CD4-positive, alpha-beta T cell (primary cell): ENCODE measurements at places on chromosomes 12 and 14. TPM values are rescaled to one million over a fixed set of nuclear protein-coding genes. Genes with fewer than 3 reads are reported as not detected.

GRCh38 chr12:28883406-28883997 is 265.6 kb upstream of the FAR2 start:
- no peak for DNase-seq

SRGAP1 gene
- total RNA-seq: 0.03 TPM

GRCh38 chr12:81573228-81573627 is 185.9 kb downstream of the PPFIA2 start:
- no peak for DNase-seq

GRCh38 chr14:35766036-35766699 is 42.9 kb downstream of the RALGAPA1 start:
- DNase-seq: no peak

DNA sequence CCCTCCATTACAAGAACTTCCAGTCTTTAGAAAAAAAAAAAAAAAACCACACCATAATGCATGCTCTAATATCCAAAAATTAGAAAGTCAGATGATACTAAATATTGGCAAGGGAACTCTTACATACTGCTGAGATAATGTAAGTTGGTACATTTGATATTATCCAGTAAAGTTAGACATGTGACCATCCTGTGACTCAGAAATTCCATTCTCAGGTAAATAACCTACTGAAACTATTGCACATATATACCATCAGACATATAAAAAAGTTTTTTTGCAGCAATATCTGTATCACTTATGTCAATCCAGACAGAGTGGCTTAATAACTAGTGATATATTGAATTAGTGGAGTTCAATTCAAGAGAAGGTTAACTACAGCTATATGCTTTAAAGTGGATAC is 63.5 kb downstream of the KITLG start:
- no peak for DNase-seq

DNA sequence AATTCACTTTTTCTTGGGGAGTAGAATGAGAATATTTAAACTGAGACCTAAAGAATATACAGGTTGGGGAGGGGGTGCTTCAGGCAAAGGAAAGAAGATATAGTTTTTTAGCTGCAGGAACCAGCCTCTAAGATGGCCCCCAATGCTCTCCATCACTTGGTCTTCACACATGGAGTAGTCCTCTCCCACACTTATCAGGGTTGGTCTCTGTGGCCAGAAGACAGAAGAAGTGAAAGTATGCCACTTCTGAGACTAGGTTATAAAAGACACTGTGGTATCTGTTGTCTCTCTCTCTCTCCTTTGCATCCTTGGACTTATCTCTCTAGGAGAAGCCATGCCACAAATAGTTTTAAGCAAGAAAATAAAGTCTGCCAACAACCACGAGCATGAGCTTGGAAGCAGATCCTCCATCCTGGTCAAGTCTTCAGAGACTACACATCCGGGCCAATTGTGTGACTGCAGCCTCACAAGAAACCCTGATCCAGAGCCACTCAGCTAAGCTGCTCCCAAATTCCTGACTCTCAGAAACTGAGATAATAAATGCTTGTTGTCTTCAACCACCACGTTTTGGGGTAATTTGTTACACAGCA is 18.0 kb downstream of the PUS7L start:
- no peak for DNase-seq

DNA sequence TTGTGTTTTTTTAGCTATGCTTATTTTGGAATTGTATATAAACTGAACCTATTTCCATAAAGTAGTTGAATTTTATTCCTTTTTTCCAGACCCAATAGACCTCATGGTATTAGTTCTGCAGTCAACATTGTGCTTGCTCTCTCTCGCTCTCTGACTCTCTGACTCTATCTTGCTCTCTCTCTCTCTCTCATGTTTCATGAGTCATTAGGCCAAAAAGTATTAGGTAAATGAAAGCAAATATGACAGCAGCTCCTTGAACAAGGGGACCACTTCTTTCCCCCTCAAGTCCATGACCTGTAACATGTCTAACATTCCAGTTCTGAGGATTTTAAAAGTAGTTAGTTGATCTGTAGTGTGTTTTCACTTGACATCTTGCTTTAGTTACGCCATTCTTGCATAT is 14.0 kb upstream of the C12orf71 start:
- no peak for DNase-seq

PLEKHH1 gene
- total RNA-seq: 0.16 TPM

- no peak for DNase-seq
Measured at GRCh38 chr12:118274066-118274465, 98.6 kb downstream of the TAOK3 start.

OTOGL gene
- not detected for total RNA-seq

DNA sequence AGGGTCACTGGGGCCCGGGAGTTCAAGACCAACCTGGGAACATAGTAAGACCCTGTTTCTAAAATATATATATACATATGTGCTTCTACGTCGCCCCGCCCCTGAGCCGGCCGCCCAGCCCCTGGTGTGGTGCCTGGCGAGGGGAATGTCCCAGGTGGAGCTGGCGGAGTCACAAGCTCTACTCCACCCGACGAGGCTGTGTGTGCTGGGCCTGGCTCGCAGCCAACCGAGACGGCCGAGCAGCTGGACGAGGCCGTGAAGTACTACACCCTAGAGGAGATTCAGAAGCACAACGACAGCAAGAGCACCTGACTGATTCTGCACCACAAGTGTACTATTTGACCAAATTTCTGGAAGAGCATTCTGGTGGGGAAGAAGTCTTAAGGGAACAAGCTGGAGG is 22.1 kb upstream of the ITPK1 start:
- DNase-seq: no peak

- DNase-seq: no peak
Measured at GRCh38 chr12:23909551-23909950, 39.9 kb downstream of the SOX5 start.

GRCh38 chr12:19234981-19235871 is 105.7 kb downstream of the PLEKHA5 start:
- no peak for DNase-seq

GRCh38 chr14:88025313-88025712 is 20.4 kb downstream of the GPR65 start:
- DNase-seq: no peak

GRCh38 chr14:90867501-90867900 is 51.3 kb upstream of the TTC7B start:
- no peak for DNase-seq

- no peak for DNase-seq
Measured at GRCh38 chr14:75967866-75968265, 13.9 kb downstream of the TGFB3 start.

DNA sequence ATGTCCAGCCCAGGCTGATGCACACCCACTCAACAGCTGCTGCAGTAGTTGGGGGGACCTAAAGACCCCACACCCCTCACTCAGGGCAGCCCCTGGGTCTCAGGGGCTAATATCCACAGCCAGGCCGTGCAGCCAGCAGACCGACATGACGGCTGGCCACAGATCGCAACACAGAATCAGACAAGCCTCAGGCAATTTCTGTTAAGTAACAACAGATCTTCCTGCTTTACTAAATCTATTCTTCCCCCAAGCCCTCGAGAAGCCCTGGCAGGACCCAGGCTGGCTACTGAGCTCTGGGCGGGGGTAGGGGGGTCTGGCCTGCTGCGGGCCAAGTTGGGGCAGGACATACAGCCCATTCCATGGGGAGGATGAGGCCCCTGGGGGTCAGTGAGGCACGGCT is 28.0 kb upstream of the NUDT14 start:
- no peak for DNase-seq

DNA sequence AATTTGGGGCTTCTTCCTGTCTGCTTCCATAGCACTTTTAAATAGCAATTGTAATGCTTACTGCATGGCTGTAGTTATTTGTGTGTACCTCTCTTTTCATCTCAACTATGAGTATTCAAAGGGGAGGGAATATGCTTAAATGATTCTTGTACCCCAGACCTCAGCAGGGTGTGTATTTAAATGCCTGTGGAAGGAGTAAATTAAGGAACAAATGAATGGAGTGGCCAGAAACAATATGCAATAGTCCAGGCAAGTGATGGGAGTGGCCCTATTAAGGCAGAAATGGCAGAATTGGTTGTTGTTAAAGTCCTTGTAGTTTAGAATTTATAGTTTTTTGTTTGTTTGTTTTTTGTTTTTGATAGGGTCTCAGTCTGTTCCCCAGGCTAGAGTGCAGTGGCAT is 1.5 kb downstream of the RAD51B start:
- DNase-seq: no peak

- DNase-seq: no peak
Measured at GRCh38 chr12:53381731-53382630, 2.0 kb downstream of the SP1 start.

FOXG1 gene
- total RNA-seq: not detected

DNA sequence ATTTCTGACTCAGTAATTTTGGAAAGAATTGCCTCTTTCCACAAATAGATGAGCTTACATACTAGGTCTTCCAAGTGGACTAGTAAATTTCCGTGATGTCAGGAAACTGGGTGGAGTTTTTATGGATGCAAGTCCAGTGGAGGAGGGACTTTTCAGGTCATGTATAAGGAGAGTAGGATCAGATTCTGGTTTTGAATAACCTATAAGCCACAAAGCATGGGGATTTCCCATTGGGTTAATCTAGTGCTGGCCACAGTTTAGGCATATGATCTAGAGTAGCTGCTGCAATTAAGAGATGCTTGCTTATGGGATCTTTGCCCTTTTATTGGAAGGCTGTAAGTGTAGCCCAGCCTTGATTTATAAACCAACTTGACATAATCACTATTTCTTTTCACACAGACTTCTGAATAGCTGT is 33.8 kb downstream of the STK38L start:
- no peak for DNase-seq

- DNase-seq: no peak
Measured at GRCh38 chr14:80872645-80873044, 68.9 kb downstream of the CEP128 start.

DNA sequence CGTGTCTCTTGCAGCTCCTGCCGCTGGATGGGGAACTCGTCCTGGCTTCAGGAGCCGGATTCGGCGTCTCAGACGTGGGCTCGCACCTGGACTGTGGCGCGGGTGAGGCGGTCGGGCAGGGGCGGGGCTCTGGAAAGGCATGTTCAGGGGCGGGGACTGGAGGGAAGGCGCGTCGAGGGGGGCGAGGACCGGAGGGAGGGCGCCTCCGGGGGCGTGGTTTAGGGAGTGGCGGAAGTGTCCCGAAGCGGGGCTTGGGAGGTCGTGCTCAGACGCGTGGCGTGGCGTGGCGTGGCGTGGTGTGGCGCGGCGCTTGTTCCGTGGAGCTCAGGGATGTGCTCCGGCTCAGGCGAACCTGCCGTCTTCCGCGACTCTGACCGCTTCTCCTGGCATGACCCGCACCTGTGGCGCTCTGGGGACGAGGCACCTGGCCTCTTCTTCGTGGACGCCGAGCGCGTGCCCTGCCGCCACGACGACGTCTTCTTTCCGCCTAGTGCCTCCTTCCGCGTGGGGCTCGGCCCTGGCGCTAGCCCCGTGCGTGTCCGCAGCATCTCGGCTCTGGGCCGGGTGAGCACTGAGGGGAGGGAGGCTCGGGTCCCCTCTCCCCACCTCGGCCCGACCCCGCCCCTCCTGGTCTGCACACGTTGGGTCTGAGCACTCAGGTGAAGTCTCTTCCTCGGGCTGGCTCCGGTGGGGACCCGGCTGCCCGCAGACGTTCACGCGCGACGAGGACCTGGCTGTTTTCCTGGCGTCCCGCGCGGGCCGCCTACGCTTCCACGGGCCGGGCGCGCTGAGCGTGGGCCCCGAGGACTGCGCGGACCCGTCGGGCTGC is 6.2 kb downstream of the AMN start:
- DNase-seq: peak; percentile 73

- no peak for DNase-seq
Measured at GRCh38 chr14:92317511-92317910, 5.5 kb upstream of the SLC24A4 start.

DNA sequence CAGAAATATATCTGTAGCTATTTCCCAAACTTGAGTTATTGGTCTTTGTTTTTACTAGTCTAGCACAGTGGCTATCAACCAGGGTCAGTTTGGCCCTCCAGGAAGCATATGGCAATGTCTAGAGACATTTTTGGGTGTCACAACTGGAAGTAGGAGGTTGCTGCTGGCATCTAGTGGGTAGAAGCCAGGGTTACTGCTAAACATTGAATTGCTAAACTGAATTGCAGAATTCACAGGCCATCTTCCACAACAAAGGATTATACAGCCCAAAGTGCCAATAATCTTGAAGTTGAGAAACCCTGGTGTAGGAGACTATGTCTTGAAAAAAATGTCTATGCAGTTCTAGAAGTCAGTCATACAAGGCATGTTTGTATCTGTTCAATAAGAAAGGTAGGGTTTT is 27.7 kb downstream of the ARHGAP5 start:
- DNase-seq: no peak

CAPZA3 gene
- total RNA-seq: not detected

BMP4 gene
- not detected for total RNA-seq

PTPN6 gene
- total RNA-seq: 83.5 TPM

GRCh38 chr14:97388408-97388807 is 591.2 kb downstream of the VRK1 start:
- DNase-seq: no peak

DNA sequence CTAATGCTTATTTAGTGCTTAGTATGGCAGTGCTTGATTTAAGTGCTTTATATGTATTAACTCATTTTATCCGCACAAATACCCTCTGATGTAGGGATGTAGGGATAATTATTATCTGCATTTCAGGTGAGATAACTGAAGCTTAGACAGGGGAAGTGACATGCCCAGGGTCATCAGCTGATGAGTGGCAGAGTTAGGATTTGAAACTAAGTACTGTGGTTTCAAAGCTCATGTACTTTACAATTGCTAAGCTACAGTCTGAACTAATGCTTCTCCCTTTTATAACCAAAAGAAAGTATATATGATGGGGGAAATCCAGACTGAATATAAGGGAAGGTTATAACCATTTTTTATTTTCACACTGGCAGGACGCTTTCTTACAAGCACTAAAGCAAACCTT is 229.6 kb upstream of the NAV3 start:
- no peak for DNase-seq

GRCh38 chr12:81274637-81275529 is 197.0 kb downstream of the ACSS3 start:
- no peak for DNase-seq

SERPINA9 gene
- total RNA-seq: not detected

GRCh38 chr14:41167040-41167439 is 439.6 kb upstream of the LRFN5 start:
- DNase-seq: no peak

DNA sequence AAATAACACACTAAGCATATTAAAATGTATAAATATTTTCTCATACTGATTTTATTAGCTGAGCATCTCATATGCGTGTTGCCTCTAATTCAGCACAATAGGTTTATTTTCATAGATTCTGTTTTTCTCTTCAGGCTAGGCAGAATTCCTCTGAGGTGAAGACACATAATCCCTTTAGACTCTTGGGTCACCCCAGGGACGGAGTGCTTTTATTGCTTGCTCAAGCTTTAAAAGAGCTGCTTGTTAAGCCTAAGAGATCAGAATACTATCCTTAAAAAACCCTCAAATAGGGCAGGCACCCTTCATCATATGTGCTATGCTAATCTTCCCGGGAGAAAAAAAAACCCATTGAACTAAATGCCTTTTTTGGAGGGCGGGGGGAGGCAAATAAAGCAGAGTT is 390.1 kb downstream of the KCNH5 start:
- DNase-seq: no peak

GRCh38 chr14:59339524-59340330 is 125.5 kb downstream of the GPR135 start:
- DNase-seq: no peak

GRCh38 chr14:104292084-104292970 is 153.9 kb downstream of the KIF26A start:
- DNase-seq: no peak

HOXC10 gene
- not detected for total RNA-seq
